ENCODE measurements at places on chromosomes 11 and 22.

GRCh38 chr11:118928101-118928869 lies 2.6 kb upstream of the BCL9L start:
- peak; percentile 83 for DNase-seq

DNA sequence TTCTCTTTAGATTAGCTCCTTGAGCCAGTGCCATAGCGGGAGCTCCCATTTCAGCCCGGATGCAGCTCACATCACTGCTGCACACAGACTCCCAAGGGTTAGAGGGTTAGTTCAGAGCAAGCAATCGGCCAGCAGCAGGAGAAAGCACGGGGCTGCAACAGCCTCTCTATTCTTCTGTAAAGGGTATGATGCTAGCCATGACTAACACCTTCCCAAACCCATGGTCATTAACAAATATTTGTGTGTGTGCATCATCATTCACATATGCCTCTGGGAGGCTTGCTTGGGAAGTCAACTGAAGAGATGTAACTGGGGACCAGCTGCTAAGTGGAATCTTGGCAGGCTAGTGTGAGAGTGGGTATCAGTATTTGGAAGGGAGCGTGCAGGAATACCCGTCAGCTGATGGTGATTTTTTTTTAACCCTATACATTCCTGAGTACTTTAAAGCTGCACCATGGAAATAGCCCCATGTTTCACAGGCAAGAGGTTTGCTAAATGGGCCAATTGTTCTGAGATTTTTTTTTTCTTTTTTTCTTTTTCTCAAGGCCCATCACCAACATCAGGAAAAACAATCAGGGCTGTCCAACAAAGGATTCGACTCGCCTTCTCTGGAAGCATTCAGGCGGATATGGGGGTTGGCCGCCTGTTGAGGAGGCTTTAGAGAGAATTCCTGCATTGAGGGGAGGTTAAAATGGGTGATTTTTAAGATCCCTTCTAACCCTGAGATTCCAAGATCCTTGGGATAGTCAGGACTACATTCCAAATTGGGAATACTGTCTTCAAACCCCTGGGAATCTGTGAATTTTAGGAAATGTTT lies 33.2 kb upstream of the CCDC89 start:
- DNase-seq: no peak

GRCh38 chr22:49925525-49926128 lies 7.2 kb downstream of the CRELD2 start:
- no peak for DNase-seq

GRCh38 chr22:25564320-25564978 lies at the start of gene GRK3:
Gene GRK3, plus strand, starts transcription at chr22:25564675. Its CDS starts 366 bp downstream, at chr22:25565041.
- peak; percentile 16 for DNase-seq

GRCh38 chr11:10413268-10413667 lies 41.8 kb upstream of the AMPD3 start:
- DNase-seq: peak; percentile 18

DNA sequence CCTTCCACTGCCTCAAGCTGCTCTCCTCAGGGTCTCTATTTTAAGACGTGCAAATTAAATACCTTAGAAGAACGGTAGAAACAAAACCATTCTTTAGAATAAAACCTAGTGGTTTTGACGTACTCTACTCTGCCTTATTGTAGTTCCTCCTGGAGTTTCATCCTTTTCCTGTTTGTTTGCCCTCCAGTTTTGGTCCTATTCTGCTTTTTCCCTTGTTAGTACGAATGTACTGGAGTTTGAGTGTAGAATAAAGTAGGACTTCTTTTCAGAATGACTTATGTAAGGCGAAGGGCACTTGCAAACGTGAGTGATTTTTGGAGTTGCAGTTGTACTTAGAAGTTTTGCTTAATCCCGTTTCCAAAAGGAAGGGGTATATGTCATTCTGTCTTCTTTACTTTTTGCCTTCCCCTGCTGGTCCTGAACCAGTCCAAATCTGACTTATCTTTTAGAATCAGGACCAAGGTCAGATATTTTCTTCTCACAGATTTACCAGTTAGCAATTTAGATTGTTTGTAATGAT lies 1.4 kb downstream of the SIK2 start:
- DNase-seq: no peak

GRCh38 chr11:105613183-105613582 lies 3.3 kb downstream of the GRIA4 start:
- no peak for DNase-seq

DNA sequence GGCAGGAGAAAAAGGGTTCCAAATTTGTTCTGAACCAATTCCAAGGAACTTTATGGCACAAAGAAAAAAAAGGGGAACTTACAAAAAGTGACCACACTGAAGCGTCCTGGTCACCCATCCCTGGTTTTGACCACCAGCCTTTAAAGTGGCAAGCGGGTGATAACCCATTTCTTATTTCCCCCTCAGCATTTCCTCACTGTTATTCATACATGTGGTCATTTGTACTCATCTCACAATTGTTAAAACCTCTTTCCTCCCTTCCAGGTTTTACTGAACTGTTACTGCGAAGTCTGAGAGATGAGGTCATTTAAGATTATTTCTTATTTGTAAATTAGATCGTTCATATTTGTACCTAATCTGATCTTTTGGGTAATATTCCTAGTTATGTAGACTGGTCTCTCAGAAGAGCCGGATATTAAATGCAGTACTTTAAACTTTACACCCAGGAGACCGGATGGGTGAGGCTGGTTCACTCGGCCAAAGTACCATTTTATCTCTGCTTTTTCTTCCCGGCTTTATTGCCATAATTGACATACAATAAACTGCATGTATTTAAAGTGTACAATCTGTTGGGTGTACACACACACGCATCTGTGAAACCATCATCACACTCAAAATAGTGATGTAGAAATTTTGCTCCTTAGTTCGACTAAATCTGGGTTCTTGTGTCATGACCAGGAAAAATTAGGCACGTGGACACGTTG lies 47.0 kb downstream of the CDPF1 start:
- no peak for DNase-seq

DNA sequence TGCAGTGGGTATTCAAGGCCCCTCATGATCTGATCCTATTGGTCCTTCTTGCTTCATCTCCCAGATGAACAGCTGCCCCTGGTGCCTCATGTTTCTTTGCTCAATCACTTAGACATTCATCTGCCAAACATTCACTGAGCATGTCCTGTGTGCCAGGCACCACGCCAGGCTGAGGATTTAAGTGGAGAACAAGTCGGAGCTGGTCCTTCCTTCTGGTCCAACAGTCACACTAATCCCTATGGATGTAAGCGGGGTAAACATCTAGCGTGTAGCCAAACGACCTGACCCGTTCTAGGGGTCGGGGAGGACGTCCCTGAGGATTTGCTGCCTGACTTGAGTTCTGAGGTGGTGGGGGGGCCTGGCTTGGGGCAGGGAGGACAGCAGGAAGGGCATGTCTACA lies 21.9 kb downstream of the ZMAT5 start:
- DNase-seq: peak; percentile 82

DNA sequence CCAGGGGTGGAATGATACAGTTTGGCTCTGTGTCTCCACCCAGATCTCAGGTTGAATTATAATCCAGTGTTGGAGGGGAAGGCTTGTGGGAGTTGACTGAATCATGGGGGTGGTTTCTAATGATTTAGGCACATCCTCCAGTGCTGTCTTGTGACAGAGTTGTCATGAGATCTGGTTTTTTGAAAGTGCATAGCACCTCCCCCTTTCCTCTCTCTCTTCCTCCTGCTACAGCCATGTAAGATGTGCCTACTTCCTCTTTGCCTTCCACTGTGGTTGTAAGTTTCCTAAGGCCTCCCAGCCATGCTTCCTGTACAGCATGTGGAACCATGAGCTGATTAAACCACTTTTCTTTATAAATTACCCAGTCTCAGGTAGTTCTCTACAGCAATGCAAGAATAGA lies 45.1 kb downstream of the THAP12 start:
- no peak for DNase-seq

DNA sequence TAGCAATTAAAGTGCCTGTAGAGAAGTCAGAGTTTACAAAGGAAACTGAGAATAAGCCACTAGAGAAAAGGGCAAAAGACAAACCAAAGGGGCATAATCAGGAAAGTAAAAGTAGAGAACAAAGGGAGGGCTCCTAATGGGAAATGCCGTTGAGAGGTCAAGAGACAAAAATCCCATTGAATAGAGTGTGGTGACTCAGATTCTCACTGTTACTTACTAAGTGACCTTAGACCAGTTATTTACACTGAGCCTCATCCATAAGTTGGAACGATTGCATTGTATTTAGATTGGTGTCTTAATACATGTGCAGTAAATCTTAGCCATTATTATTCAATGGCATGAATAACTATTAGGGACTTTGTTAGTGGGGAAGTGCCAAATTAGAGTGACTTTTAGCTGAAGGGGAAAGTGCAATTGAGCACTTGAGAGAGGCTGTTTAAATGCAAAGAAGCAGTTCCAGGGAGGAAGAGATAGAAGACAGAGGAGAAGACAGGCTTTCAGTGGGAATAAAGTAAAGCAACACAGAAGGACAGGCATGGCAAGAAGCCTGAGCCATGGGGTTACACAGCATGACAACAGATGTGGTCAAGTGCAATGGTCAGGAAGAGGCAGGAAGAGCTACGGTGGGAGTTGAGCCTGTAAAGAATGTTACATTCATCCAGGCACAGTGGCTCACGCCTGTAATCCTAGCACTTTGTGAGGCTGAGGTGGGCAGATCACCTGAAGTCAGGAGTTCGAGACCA lies 82.6 kb downstream of the UBASH3B start:
- no peak for DNase-seq

DNA sequence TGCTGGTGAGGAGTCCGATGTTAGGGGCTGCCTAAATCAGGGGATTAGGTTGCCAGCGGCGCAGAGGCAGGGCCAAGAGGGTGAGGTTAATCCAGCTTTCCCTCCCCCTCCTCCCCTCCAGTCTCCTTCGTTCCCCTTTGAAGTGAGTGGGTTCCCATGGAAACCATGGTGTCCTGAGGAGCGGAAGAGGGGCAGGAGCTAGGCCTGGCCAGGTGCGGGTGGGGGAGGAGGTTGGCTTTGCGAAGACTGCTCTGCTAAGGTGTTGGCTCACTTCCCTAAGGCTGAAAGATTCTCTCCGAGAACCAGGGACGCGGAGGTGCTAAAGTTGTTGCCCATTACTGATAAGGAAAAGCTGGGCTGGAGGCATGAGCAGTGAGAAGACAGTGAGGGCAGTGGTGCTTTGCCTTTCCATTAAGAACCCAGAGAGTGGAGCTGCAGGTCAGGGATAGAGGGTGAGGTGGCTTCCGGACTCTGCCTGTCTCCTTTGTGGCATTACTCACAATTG lies 124.6 kb downstream of the FEZ1 start:
- peak; percentile 41 for DNase-seq

DNA sequence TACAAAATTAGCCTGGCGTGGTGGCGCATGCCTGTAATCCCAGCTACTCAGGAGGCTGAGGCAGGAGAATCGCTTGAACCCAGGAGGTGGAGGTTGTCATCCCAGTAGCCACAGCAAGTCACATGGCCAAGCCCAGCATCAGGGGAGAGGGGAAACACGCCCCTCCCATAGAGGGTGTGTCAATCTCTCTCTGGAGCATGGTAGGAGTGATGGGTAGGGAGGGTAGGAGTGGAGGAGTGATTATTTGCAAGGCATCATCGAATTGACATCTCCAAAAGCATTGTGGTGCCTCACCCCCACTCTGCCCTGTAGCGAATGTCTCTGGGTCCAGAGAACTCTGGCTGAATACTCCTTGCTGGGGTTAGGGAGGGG lies 6.1 kb upstream of the SSTR3 start:
- no peak for DNase-seq

DNA sequence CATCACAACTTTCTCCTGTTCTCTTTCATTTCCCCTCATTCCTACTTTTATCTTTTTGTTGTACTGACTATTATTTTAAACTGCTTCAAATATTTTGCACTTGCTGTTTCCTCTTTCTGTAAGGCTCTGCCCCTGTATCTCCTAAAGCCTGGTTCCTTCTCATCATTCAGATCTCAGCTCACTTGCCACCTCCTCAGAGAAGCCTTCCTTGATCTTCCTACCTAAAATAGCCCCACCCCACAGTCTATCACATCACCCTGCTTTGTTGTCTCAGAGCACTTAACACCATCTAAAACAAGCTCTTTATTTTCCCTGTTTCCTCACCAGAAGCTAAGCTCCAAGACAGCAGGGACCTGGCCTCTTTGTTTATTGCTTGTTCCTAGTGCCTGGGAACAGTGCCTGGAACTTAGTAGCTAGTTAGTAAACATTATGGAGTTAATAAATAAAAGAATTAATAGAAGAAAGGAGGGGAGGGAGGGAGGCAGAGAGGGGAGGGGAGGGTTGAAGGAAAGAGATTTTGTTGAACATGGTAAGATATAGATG lies 2.5 kb upstream of the STK33 start:
- DNase-seq: no peak

GRCh38 chr22:19757140-19757984 lies 3.2 kb upstream of the TBX1 start:
- DNase-seq: no peak

DNA sequence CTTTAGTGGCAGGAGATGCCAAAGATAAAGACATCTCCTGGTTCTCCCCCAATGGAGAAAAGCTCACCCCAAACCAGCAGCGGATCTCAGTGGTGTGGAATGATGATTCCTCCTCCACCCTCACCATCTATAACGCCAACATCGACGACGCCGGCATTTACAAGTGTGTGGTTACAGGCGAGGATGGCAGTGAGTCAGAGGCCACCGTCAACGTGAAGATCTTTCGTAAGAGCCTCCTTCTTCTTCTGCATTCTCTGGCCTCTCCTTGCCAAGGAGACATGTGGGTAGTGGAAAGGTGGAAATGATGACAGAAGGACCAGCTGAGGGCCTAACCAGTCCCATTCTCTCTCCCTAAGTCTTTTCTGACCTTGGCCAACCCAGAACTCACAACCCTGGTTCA lies 110.1 kb upstream of the TTC12 start:
- DNase-seq: no peak

- no peak for DNase-seq
Observed at GRCh38 chr11:11937957-11938356, 70.5 kb downstream of the DKK3 start.

GRCh38 chr22:44718418-44718817 lies 16.4 kb downstream of the PRR5 start:
- DNase-seq: no peak

DNA sequence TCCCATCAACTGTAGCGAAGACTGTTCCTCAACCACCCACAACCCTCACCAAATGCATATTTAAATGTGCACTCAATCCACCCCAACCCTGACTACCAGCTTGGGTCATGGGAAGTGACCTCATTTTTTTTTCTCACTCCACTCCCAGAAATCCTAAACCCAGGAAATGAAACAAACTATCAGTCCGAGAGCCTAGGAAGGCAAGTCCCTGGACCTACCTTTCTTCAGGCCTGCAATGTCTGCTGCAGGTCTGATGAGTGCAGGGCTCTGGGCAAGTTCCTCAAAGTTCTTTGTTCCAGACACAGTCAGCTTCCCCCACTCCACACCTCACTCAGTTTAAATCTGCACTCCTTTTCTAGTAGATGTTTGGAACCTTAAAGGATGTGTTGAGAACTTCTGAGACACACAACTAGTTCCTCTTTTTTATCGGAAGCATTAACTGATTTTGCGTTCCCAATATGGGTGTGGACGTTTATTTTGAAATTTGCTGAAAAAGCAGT lies at the start of gene MS4A4E:
MS4A4E (minus strand) TSS at position 398 of the 500 bp plus-strand sequence. CDS start 13,082 bp downstream, outside the sequence.
- no peak for DNase-seq

DNA sequence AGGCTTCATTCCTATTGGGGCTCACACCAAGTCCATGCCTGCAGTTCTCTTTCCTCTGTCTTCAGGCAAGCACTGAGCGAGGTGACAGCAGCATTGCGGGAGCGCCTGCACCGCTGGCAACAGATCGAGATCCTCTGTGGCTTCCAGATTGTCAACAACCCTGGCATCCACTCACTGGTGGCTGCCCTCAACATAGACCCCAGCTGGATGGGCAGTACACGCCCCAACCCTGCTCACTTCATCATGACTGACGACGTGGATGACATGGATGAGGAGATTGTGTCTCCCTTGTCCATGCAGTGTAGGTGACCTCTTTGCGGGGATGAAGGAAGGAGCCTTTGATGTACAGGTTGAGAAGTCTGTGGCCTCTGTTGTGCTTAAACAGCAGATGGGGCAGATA lies 11.4 kb upstream of the RRM1 start:
- DNase-seq: no peak

- no peak for DNase-seq
Observed at GRCh38 chr11:120859552-120860295, 164.2 kb upstream of the TBCEL start.

All from NCI-H1092 (cell line).